ENCODE measurements at places on chromosomes 1 and 21.

DNA sequence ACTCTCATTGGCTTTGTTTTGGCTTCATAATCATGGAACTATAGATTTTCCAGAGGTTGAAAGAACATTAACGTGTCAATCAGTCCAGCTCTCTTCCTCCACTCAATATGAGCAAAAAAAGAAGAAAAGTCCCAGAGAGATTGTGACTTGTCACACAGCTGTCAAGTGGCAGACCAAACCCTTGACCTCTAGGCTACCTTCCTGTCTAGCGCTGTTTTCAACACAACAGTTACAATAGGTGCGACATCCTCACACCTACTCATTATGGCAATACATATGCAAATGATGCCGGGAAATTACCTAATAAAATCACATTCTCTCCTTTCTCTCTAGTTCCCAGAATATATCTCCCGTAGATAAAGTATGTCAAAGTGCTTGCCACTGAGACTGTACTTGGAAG is 1.1 kb downstream of the WARS2 start:
- DNase-seq, result no peak

DNA sequence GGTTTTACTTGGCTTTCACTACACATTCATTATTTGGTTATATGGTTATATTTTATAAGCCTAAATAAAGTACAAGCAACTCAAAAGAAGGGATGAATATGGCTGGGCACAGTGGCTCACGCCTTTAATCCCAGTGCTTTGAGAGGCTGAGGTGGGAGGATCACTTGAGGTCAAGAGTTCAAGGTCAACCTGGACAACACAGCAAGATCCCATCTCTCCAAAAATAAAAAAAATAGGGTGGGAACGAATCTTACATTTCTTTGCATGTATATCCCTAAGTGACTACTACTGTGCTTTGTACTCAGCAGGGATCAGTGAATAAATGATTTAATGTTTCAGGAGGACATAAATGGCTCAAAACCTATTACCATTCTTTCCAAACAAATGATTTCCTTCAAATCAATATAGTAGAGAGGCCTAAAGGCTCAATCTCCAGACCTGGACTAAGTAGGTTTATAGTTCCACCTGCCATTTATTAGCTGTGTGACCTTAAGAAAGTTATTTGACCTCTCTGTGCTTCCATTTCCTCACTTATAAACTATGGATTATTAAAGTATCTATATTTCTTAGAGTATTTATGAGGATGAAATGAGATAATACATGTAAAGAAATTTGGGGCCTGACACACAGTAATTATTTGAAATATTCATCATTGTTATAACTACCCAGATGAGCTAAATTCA is 28.3 kb downstream of the TGFBR3 start:
- DNase-seq, result no peak

DNA sequence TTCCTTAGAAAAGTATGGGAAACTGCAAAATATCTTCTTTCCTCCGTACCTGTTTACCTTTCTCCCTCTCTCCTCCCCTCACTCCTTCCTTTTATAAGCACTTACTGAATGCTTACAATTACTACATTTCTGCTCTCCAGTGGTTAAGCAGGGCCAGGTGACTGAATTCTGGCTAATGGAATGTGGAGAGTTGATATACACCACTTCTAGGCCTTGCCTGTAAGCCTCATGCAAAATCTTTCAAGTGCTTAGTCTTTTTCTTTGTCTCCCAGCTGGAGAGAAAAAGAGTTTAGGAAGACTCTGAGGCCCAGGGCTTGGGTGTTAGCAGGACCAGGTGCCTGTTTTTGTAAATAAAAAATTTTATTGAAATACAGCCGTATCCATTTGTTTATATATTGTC is 77.7 kb upstream of the CACNA1E start:
- DNase-seq, result no peak

DNA sequence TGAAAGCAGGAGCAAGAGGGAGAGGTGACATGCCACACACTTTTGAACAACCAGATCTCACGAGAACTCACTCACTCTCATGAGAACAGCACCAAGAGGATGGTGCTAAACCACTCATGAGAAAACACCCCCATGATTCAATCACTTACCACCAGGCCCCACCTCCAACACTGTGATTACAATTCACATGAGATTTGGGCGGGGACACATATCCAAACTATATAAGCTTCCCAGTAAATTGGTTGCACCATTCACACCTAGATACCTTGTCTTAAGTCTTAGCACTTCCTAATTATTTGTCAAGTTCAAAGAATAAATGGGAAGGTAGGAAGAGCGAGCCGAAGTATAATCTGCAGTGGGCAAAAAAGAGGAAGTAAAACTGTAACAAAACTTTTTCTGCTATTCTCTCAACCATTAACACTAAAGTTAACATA is 34.3 kb downstream of the AMY1C start:
- DNase-seq, result no peak

DNA sequence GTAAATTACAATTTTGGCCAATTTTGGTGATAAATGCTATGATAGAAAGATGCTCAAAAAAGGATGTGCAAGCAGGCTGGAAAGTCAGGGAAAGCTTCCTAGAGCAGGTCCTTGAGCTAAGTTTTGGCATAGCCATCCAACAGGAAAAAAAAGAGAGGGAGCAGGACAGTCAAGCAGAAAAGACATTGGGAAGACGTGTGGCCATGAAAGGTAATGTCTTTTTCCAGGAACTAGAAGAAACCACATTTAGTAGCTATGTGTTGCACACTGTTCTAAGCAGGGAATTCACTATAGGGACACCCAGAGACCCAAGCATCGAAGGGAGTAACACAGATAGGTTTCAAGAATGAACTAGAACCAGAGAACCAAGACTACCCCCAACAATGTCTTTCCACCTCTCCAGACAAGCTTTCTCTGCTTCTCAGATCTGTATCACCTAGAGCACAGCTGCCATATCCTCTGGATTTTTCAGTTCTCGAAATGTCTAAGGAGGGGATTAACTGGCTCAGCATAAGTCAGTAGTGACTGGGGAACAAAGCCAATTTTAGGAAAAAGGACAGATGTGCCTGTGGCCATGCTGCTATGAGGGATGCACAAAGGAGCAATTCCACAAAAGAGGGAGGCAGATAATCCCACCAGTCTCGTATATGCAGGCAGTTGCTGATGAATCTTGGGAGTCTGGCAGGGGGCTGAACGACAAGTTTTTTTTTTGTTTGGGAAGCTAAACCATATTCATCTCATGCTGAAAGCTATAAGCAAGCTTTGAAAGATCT is 97.1 kb upstream of the DAB1 start:
- DNase-seq, result no peak

- DNase-seq, result no peak
Measured at GRCh38 chr1:155850345-155850744, 6.7 kb downstream of the GON4L start.

GRCh38 chr1:54439550-54440223 is 33.5 kb upstream of the SSBP3 start:
- DNase-seq, result peak; percentile 26
